C1 segment of cervical spinal cord (tissue), 14 donors: ENCODE measurements at places on chromosomes 5 and 9.

DNA sequence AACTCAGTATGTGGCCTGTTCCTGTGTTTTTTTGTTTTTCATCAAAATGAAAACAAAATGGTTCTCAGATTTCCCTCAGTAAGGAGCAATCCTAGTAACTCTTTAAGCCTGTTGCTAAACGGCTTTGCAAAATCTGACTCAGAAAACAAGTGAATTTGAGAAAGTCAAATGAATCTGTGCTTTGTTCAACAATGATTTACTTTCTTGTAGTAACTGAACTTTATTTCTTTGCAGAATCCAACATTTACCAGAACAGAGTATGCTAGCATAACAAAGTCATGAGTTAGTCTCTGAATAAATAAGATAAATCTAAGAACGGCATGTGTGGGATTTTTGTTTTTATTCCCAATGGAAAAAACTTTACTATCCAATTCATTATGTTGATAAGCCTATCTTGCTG, 93.8 kb downstream of the OXCT1 start:
- DNase-seq = no peak

DNA sequence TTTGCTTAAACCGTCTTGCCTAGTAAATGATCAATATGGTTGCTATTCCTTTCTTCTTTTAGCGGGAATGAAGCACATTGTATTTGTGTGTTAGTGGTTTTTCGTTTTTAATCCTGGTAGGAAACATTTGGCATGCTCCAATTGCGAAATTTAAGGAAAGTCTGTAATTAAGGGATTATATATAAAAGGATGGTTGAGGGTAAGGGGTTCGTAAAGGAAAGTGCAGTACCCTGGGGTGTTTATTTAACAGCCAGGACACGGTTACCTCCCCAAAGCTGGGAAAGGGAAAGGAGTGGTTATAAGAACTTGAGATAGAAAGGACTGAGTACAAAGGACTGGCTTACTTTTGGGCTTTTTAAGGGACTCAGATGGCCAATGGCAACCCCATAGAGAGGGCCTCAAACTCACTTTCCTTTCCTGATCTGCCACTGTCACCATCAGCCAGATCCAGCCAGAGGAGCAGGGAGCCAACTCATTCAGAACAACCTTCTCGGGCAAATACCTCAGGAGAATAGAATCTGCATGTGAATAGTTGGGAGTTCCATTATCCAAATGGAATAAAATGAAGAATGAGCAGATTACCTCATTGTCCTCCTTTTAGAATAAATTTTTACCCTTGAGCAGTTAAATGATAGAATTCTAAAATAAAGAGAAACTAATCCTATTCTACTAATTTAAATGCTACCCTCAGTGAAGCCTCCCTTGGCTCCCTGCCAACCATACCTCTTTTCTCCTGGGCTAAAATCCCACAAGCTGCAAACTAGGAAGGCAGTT, 117.7 kb downstream of the SNCAIP start:
- no peak for DNase-seq

DNA sequence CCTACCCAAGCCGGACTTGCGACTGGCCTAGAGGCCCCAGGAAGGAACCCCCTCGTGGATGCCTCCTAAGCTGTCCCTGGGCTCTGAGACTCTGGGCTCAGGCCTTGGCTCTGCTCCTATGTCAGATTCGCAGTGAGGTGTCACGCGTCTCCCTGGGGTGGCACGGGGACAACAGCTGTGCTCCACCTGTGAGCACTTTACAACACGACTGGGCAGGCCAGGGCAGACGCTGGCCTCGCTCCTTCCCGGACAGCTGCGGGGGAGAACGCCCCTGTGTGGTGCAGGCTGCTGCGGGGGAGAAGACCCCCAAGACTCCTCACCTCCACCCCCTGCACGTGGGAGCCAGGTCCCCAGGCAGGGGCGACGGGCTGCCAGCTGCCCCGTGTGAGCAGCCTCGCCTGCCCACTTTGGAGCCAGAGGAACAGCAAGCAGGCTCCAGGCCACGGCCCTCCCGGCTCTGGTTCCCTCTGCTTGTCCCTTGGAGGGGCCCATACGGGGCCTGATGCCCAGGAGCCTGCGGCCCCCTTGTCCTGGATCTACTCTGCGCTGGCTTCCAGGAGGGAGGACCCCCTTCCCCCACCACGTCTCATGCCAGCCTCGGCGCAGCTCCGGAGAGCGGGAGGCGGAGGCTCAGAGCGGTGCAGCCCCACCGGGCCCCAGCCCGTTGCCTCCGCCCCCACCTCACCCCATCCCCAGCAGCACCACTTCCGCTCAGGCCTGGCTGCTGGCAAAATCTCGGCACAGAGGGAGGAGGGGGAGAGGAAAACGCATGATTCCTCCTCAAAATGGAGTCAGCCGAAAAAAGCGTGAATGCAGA, 36.0 kb downstream of the SARDH start:
- peak; percentile 21 for DNase-seq

GRCh38 chr9:89352874-89353649, 34.8 kb downstream of the SECISBP2 start:
- no peak for DNase-seq
